GM03348 (cell line): ENCODE measurements at places on chromosomes 5 and 9.

- no peak for DNase-seq
Measured at GRCh38 chr9:33884856-33885701, 68.1 kb downstream of the UBE2R2 start.

DNA sequence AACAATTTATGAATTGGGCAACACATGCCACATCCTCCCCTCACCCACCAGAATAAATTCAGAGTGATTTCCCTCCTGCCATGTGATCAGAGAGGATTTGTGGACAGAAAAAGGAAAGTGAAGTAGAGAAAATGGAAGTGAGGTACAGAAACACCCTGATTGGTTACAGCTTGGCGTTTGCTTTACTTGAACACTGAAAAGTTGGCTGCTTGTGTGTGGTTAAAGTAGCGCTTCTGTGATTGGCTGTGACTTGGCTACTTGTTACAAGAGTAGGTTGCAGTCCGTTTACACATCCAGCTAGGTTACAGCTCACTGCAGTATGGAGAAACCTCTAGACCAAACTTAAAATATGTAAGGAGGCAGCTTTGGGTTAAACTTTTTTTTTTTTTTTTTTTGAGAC lies 205.2 kb upstream of the ZNF608 start:
- no peak for DNase-seq

DNA sequence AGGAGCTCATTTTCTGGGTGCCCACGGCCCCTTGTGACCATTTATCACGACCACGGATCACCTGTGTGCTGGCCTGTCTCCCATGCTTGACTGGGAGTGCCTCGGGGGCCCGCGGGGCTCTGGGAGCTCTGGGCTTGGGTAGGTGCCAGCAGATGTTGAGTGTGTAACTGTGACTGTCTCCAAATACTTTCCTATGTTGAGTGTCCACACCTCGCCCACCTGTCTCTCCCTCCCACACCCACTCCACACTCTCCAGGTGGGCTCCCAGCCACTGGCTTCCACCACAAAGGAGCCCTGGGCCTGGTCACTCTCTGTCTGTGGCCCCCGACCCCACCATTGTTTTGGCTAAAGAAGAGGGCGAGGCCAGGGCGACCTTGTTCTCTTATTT lies 196.4 kb downstream of the CDK5RAP2 start:
- DNase-seq, result no peak

DNA sequence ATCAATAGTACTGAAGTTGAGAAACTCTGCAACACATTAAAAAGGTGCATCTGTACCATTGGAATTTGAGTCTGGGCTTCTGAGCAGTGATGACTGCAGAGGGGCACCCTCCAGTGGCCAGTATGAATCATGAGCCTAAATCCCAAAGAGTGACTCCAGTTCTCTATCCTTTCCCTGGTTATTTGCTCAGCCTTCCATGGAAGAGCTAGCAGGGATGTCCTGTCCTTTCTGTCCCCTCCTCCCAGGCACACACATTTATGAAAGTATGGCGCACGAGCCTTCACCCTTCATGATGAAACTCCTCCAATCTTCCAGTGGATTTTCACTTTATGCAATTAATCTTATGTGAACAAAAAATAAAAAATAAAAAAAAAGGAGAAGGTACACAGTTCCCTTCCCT lies 81.0 kb downstream of the ESM1 start:
- DNase-seq, result peak; percentile 71

GRCh38 chr9:9552665-9553064 lies 1060.1 kb downstream of the PTPRD start:
- no peak for DNase-seq

DNA sequence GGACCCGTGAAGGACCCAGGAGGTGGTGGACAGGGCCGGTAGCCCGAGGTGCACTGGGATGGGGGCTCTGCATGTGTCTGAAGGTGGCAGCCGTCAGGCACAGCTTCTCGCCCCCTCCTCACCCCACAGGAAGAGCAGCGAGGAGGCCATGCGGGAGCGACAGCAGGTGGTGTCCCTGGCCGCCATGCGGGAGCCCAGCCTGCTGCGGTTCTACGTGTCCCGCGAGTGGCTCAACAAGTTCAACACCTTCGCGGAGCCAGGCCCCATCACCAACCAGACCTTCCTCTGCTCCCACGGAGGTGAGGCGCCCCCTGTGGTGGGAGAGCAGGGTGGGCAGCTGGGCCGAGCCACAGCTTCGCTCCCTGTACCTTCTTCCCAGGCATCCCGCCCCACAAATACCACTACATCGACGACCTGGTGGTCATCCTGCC lies 39.9 kb downstream of the USP20 start:
- no peak for DNase-seq
